ENCODE measurements at places on chromosomes 16 and 17.

DNA sequence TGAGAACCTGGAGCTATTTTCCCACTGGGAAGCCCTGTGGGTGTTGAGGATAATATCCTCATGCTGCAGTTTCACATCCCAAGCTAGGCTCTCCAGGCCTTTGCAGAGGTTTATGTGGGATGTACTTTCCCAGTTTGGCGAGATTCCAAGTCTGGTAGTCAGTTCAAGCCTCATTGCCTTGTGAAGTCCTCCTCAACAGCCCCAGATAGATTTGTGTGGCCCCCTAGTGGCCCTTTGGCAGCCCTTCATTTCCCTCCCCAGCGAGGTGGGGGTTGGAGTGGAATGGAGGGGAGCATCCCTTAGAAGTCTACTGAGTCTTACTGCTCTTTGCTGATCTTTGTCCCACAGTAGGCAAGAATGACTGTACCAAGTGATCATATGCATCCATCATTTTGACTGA lies 137.9 kb downstream of the CDH11 start:
- no peak for DNase-seq

GRCh38 chr17:26774291-26775218 lies 519.4 kb upstream of the WSB1 start:
- no peak for DNase-seq

GRCh38 chr16:6964679-6965078 lies 368.0 kb upstream of the RBFOX1 start:
- no peak for DNase-seq

GRCh38 chr17:73747221-73748002 lies 103.2 kb upstream of the SDK2 start:
- no peak for DNase-seq

DNA sequence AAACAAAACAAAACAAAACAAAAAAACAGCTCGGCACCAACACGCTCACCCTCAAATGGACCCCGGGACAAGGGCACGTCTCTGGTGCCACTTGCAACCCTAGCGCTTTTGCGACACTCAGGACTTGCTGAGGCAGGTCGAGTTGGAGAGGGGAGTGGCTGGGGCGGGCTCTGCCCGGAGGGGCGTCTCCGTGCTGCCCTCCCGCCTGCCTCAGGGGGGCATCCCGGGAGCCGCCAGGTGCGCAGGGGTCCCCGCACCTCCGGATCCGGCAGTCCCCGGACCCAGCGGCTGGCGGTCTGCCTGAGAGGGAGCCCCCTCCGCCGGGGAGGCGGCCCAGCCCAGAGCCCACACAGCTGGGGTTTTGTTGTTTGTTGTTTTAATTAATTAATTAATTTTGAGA lies at the start of gene SLC52A1:
Gene SLC52A1 (minus strand): TSS at position 112 of the 400 bp plus-strand sequence. CDS start 820 bp downstream, outside the sequence.
- DNase-seq: no peak

DNA sequence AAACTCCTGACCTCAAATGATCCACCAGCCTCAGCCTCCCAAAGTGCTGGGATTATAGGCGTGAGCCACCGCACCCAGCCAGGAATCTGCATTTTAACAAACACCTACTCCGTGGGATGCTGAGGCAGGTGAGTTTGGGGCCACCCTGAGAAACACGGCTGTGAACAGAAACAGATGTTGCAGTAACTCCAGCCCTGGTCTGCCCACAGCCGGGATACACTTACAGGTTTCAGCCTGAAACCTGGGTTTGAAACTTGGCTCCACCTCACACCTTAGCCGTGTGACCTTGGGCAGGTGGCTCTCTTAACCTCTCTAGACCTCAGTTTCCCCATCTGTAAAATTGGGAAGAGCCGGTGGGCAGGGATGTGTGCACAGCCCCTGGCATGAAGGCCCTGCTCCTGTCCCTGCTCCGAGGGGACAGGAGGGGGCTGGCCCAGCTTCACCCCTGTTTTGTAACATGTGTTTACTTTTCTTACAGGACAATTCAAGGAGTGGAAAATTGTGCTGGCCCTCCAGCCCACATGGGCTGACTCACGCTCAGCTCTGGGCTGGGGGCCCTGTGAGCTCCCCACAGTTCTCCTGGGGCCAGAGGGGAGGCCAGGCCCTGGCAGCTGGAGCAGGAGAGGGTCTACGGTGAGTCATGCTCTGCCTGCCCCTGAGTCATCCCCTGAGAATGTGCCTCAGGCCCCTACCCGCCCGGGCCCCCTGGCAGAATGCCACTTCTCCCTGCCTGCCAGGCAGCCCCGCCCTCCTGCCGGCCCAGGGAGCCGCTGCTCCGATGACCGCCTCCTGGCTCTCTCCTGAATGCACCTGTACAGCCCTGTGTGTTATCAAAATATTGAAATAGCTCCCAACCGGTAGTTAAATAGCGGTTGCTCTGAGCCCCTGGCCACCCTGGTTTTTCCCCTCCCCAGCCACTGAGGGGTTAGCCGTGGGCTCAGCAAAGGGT lies 7.7 kb upstream of the PPL start:
- DNase-seq: no peak

GRCh38 chr17:73644145-73645049 lies at the start of gene SDK2:
Gene SDK2, minus strand, starts transcription at chr17:73644445. Its CDS starts 357 bp downstream, at chr17:73644088.
- DNase-seq: peak; percentile 9

GRCh38 chr16:30983289-30983889 lies 1.6 kb upstream of the HSD3B7 start:
- DNase-seq: no peak

DNA sequence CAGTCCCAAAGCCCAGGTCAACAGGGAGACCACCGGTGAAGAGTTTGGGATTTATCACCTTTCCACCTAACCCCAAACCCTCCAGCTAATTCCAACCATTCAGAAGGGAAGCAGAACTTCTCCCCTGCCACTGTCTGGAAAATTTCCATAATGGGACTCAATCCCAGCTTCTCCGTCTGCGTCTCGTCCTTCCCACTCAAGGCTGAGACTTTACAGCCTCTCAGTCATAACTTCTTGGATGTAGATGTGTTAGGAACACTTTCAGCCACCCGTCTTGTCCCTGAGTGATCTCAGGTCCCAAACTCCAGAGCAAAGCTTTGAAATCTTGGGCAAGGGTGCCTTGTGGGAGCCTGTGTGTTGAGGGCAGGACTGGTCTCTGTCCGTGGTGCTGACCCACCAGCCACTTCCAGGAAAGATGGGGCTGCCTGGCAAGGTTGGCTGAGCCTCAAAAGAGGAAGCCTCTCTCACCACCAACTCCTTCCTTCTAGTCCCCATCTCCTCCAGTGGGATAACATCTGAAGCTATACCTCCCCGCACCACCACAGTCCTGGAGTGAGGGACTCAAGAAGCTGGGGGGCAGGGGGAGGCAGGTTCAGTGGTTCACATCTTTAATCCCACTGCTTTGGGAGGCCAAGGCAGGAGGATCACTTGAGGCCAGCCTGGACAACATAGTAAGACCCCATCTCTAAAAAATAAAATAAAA lies 9.3 kb downstream of the GAS2L2 start:
- no peak for DNase-seq

DNA sequence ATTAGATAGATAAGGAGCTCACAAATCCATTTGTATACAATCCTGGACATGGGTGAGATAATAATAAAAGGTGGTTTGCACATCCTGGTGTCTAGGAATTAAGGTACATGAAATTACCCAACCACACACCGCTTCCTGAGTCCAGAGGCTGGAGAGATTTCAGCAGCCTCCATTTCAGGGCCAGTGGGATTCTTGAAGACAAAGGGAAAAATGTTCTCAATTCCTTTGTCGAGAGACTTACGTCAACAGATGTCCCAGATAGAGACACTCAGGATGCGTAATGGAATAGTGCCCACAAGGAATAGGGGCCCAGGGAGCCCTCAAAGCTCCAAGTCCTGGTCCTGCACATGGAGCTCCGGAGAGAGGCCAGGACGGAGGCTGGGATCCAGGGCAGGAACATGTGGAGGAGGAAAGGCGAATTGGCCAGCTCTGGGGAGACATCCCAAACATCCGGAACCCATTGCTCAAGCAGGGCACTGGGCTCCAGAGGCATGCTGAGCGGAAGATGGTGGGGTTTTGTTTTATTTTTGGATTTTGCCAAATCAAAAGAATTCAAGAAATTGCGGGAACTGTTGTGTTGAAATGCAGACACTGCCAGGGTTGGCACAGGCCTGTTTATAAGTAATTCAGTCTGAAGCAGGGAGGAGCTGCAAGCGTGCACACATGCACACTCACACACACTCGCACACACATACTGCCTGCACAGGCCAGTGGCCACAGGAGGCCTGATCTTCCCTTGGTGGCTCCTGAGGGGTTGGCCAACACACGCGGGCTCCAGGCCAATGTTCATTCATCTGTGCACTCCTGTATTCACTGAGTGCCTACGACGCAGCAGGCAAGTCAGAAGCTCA lies 97.2 kb downstream of the NOG start:
- no peak for DNase-seq

- DNase-seq: no peak
Observed at GRCh38 chr17:57948169-57948554, 7.0 kb downstream of the CUEDC1 start.

- DNase-seq: no peak
Observed at GRCh38 chr17:34312080-34312479, 7.2 kb upstream of the CCL8 start.

DNA sequence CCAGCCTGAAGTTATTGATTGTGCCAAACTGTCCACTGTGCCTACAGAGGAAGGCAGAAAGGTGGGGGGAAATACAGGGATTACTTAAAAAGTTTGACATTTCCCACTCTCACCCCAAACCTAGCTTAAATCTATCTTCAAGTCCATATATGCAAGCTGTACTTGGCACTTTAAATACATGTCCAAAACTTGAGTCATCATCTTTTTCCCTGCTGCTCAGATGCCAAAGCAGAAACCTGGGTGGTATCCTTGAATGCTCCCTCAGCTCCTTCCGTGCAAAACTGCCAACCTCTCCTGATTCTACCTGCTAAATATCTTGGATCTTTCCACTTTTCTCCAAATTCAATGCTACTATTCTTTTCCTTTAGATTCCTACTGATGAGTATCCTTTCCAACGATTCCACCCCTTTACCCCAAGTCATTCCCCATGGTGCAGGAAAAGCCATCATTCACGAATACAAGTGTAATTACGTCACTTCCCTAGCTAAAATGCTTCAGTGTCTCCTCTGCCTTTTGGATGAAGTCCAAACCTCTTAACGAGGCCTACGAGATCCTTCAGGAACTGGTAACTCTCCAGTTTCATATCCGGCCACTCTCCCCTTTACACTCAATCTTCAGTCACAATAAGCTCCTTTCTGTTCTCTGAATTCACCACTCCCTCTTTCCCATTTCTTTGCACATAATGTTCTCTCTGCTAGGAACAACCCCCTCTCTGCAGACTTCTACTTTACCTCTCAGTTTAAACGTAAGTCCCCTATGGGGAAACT lies 9.3 kb downstream of the BECN1 start:
- DNase-seq: no peak

GRCh38 chr16:56388209-56388608 lies 37.1 kb downstream of the AMFR start:
- no peak for DNase-seq

- no peak for DNase-seq
Observed at GRCh38 chr16:78796221-78796866, 696.9 kb downstream of the WWOX start.

DNA sequence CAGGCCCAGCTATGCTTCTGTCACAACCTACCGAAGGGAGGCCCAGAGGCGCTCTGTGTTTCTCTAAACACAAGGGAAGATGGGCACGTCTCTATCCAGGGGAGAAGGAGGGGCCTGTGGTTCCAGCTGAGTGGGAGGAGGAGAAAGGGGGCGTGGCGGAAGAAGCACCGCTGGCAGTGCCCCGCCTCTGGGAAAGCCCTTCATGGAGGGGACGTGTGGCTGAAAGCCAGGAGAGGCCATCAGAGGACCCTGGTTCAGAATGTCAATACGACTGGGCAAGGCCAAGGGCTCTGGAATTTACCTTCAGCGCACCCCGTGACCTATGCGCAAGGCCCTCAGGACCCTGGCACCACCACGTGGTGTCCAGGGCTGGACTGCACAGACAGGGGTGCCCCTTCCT lies 12.3 kb upstream of the SLC38A8 start:
- no peak for DNase-seq

- no peak for DNase-seq
Observed at GRCh38 chr17:7909089-7909488, 7.0 kb downstream of the RNF227 start.

DNA sequence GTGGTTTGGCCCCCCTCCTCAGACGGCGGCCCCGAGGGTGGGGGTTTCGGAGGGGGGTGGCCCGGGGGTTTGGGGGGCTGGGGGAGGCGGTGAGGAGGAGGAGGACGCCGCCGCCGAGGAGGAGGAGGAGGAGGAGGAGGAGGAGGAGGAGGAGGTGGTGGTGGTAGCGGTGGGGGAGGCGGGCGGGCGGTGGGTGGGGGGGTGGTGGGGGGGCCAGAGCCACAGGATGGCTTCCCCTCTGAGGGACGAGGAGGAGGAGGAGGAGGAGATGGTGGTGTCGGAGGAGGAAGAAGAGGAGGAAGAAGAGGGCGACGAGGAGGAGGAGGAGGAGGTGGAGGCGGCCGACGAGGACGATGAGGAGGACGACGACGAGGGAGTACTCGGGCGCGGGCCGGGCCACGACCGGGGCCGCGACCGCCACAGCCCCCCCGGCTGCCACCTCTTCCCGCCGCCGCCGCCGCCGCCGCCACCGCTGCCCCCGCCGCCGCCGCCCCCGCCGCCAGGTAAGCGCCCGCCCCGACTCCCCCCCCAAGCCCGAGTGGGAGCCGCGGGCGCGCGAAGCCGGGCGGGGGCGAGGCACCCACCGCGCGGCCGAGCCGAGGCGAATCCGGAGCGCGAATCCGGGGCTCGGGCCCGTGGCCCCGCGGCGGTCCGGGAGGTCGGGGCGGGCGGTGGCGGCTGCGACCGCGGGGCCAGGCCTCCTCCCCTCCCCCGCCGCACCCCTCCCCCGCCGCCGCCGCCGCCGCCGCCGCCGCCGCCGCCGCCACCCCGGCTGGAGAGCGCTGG lies 3.8 kb upstream of the CHD3 start:
- peak; percentile 45 for DNase-seq

DNA sequence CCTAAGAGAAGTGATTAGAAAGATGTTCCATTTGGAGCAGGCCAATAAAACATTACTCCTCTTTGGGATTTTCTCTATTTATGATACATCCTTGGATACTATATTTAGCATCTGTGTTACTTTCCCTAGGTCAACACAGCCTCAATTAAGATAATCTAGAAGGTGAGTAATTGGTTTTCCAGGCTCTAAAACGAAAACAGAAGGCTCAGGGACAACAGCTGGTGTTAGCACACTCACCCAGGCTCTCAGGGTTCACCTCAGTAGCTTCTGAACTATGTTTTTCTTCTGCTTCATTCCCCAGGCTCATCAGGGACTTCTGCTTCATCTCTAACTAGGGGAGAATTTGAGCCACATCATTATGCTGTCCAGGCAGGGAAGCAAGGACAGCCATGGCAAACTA lies 76.6 kb downstream of the ZZEF1 start:
- no peak for DNase-seq

DNA sequence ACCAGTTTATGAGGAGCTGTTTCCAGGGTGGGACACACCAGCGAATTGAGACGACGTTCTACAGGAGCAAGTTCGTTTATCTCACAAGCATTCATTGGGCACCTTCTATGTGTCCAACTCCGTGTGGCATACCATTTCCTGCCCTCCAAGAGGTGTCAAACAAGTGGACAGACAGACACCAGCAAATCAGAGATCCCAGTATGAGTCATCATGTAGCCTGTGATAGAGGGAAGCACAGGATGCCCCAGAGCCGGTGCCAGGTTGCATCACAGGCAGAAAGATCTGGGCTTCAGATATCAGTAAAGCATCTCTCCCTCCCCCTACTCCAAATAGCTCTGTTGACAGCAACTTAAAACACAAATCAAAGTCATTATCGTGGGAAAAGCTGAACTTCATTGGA lies 31.8 kb upstream of the MAF start:
- DNase-seq: no peak

- DNase-seq: no peak
Observed at GRCh38 chr17:4465786-4466185, 32.0 kb downstream of the SPNS3 start.

GRCh38 chr16:76483307-76483909 lies 206.2 kb downstream of the CNTNAP4 start:
- no peak for DNase-seq

Data from stimulated activated CD4-positive, alpha-beta T cell treated with anti-CD3 and anti-CD28 coated beads, Interleukin-1b, Interleukin-23, amount 100 ng/mL, for 4 hours (primary cell).